Stimulated activated CD8-positive, alpha-beta memory T cell treated with anti-CD3 and anti-CD28 coated beads, Interleukin-4, amount 100 ng/mL, for 4 hours (primary cell): ENCODE measurements at places on chromosomes 7 and 10.

DNA sequence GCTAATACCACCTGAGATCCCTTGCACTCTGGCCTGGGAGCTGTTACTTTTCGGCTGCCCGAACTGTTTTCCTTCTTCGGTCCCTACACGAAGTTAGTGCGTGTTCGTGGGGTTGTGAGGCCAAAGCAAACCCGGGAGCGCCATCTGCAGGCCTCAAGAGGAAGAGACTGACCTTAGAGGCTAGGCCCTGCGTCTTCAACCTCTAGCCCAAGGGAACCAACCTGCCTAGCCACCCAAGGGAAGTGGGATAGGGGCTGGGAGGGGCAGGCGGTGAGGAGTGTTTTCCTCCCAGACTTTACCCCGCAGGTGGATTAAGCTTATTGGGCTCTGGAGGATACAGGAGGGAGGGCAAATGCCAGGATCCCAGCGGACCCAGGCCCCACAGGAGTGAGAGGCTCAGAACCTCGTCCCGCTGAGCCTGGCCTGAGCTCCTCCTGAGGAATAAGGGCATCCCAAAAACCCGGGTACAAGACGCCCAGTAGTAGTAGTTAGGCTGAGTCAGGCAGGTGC, 1.7 kb upstream of the PAX2 start:
- DNase-seq: no peak

- DNase-seq: no peak
Observed at GRCh38 chr7:2612445-2613097, 19.2 kb upstream of the TTYH3 start.

DNA sequence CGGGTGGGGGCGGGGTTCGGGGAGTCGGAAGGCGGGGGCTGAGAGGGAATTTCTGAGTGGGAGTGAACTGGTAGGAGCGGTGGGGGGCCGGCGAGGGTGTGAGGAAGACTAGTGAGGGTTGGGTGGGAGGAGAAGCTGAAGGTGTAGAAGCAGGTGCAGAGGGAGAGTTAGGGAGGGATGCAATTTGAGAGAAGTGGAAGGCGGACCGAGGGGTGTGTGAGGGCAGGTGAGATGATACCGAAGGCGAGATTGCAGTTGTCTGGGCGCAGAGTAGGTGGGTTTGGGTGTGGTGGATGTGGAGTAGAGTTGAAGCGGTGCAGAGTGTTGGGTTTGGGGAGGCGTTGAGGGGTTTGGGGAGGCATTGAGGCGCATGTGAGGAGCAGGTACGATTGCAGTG, 643 bp downstream of the KAT6B start:
- no peak for DNase-seq

GRCh38 chr7:48643431-48644013, 280.8 kb upstream of the CDC14C start:
- DNase-seq: no peak

- no peak for DNase-seq
Observed at GRCh38 chr7:135670179-135670578, 7.9 kb downstream of the STMP1 start.

- no peak for DNase-seq
Observed at GRCh38 chr10:79292891-79293746, 54.1 kb upstream of the PPIF start.

- no peak for DNase-seq
Observed at GRCh38 chr7:51629206-51629605, 312.6 kb upstream of the COBL start.

DNA sequence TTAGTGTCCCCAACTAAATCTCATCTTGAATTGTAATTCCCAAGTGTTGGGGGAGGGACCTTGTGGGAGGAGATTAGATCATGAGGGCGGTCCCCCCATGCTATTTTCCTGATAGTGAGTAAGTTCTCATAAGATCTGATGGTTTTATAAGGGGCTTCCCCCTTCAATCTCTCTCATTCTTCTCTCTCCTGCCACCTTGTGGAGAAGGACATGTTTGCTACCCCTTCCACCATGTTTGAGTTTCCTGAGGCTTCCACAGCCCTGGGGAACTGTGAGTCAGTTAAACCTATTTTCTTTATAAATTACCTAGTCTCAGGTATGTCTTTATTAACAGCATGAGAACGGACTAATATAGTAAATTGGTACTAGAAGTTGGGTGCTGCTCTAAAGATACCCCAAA, 365.6 kb downstream of the ANKRD7 start:
- no peak for DNase-seq

- no peak for DNase-seq
Observed at GRCh38 chr7:149459540-149460452, 1.1 kb downstream of the ZNF777 start.

DNA sequence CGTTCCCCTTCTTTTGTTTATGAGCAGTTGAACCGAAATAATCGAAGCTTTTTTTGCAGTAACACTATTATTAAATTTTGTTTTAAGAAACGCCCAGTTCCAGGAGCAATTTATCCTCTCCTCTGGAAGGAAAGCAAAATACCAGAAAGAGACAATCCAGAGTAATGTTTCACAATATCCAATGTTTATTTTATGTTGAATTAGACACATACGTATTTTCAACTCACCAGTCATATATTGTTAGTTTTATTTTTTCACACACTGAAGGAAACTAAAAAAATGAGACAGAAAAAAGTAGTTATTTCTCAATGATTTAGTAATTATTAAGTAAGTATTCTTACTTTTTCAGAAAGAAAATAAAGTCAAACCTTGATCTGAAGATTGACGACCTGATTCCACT, 85.1 kb downstream of the MYOF start:
- DNase-seq: no peak

GRCh38 chr10:19531324-19531723, 284.9 kb upstream of the PLXDC2 start:
- DNase-seq: no peak

DNA sequence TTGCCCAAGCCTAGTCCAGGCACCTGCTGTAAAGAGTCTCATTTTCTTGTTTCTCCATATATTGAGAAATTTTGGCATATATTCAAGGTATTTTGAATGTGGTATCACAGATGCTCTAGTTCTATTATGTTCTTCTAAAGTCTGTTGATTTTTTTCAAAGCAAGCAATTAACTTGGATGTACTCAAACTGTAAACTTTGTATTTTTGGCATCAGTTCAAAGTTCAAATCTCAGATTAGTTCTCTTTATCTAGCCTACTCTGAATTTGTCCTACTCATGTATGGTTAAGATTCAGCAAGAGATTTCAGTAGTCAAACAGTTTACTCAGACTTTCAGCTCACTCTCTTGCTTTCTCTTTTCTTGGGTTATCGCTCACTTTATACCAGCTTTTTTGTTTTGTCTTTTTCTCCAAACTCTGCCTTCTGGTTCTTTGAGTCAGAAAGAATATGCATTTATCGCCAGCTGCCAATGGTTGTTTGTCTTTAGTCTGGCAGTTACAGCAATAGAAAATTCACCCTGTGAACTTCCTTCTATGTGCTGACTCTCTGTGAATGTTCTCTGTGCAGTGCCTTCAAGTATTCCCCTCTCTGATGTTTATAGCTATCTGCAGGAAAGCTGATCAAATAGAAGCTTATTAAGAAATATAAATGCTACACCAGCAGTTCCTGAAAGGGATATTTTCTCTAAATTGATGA, 56.0 kb downstream of the ANKRD7 start:
- no peak for DNase-seq

DNA sequence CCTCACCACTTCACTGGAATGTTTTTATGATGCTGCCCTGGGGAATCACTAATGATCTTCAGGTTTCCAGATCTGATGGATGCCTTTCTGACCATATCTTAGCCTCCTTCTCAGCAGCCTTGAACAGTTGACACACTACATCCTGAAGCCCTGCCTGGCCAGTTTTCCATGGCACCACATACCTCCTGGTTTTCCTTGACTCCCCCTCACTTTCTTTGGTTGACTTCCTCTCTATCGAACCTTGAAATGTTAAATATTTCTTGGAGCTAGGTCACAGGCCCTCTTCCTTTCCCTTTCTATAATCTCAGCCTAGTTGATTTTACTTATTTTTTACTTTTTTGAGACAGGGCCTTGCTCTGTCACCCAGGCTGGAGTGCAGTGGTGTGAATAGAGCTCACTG, 108.8 kb upstream of the CDK1 start:
- no peak for DNase-seq

GRCh38 chr7:26460351-26461085, 168.9 kb downstream of the SNX10 start:
- DNase-seq: no peak

- no peak for DNase-seq
Observed at GRCh38 chr10:44771233-44771995, 139.7 kb upstream of the TMEM72 start.

DNA sequence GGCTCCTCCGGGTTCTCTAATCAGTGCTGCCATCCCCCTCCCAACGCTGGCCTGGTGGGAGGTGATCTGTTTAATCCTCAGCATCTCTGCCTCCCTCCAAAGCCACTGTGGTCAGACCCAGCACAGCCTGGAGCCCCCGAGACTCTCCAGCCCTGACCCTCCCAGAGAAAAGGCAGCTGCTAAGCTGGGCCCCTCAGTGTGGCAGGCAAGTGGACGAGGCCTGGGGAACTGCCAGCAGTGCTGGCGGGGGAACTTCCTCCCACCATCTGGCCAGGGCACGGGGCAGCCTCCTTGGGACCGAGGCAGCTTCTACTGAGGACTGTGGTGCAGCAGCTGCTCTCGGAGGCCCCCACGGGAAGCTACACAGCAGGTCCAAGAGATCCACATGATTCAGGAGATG, 51.1 kb downstream of the DPYSL4 start:
- no peak for DNase-seq

GRCh38 chr7:24227603-24228359, 56.2 kb upstream of the NPY start:
- no peak for DNase-seq
